Activated CD8-positive, alpha-beta memory T cell treated with anti-CD3 and anti-CD28 coated beads, Interleukin-2, amount 10 ng/mL, durations not matched to agents 7 days and 5 days (primary cell): ENCODE measurements at places on chromosomes 5 and 9.
A peak's percentile ranks its signal among the peaks of the same experiment; 100 is the strongest.

DNA sequence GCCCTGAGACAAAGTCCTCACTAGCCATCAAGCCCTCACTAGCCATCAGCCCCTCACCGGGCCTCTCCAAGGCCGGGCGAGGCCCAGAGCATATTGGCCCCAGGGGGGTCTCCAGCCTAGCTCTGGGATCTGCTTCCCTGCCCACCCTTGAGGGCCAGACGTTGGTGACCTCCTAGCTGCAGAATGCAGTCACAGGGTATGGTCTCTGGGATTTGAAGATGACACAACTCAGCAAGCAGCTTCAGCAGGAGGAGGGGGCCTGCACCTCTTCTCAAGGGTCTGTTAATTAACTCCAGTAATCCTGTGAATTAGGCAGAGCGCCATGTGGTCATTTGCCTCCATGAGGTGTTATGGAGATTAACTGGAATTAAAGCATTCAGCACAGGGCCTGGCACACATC lies 116.9 kb upstream of the SPOCK1 start:
- no peak for DNase-seq

GRCh38 chr9:7094052-7094451 lies 336.3 kb downstream of the KDM4C start:
- no peak for DNase-seq

DNA sequence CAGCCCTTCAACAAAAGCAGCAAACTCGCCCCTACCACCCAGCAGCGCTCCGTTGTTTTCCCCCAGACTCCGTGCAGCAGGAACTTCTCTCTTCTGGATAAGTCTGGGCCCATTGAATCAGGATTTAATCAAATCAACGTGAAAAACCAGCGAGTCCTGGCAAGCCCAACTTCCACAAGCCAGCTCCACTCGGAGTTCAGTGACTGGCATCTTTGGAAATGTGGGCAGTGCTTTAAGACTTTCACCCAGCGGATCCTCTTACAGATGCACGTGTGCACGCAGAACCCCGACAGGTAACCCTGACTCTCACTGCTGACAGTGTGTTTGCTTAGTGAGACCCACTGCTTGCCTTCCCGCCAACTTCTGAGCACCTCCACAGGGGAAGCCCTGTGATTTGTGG lies 81.8 kb downstream of the PRDM6 start:
- no peak for DNase-seq

GRCh38 chr5:168947212-168947868 lies 353.6 kb downstream of the SLIT3 start:
- DNase-seq: peak; percentile 46

GRCh38 chr9:98226516-98226915 lies 28.9 kb downstream of the TBC1D2 start:
- no peak for DNase-seq

DNA sequence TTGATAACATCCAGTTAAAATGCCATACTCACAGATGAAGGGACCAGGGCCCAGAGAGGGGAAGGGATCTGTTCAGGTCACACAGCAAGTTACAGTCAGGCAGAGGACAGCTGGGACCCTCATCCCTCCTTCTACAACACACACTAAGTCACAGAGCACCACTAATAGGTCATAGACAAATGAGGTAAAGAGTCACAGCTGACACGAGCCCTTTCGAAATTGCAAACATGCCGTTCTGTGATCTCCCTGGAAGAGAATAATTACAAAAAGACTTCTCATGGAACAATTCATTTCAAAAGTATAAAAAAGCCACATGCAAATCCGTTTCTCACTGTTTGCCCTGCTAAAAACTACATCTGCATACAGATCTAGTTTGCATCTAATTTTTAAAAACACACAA lies 15.5 kb downstream of the IGFBPL1 start:
- no peak for DNase-seq

- no peak for DNase-seq
Observed at GRCh38 chr9:98218562-98219363, 26.3 kb upstream of the CORO2A start.

DNA sequence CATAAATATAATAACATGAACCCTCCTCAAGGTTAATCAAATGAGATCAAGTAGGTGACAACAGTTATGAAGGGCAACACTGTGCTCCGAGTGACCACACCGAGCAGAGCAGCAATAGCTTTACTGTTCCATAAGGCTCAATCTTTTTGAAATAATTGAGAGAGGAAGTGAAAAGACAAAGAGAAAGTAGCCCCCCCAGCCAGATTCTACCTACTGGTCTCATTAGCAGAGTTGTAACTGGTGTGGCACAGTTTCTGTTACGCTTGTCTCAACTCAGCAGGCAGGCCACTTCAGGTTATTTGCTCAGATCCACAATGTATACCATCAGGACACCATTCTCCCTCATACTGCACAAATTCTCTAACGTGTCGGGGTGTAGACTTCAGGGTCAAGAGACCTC lies 14.0 kb downstream of the PRUNE2 start:
- no peak for DNase-seq

- DNase-seq: no peak
Observed at GRCh38 chr9:136584934-136585333, 39.1 kb upstream of the NOTCH1 start.

- DNase-seq: no peak
Observed at GRCh38 chr5:116747881-116748280, 173.3 kb upstream of the SEMA6A start.

DNA sequence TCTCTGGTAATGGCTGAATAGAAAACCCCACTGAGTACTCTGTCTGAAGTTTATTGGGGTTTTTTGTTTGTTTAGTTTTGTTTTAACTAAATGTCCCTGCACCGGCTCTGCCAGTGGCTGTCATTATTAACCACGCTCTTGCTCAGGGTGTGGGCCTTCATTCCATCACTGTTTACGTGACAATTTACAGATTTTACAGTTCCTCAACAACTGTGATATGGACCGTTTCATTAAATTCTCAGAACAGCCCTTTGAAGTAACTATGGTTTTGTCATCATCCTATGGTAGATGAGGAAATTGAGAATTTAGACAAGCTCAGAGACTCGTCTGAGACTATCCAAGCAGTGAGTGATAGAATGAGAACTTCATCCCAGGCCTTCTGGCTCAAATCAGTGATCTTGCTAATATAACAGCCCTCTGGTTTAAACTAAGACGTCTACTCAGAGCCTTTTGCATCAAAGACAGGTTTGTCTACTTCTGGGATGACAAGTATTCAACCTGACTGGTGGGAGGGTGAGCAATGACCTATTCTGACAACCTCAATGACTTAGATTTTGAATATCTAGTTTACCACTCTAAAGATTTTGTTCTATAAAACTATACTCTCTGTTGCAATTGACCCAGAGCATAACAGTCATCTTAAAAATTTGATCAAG lies 77.3 kb upstream of the MAP3K1 start:
- no peak for DNase-seq

DNA sequence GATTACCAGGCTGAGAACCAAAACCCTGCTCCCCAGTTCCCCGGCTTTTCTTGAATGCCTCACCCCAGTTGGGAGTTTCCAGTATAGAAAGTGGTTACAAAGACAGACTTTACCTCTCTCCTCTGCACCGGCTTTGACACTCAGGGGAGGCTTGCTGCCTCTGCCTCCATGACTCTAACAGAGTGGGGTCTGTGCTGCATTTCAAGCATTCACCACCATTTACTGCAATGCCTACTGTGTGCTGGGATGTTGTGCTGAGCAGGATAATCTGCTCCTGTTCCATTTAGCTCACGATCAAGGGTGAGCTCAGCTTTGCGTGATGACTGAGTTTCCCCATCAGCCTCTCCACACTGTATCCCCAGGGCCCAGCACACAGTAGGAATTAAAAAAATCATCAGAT lies 39.9 kb upstream of the AKNA start:
- no peak for DNase-seq

DNA sequence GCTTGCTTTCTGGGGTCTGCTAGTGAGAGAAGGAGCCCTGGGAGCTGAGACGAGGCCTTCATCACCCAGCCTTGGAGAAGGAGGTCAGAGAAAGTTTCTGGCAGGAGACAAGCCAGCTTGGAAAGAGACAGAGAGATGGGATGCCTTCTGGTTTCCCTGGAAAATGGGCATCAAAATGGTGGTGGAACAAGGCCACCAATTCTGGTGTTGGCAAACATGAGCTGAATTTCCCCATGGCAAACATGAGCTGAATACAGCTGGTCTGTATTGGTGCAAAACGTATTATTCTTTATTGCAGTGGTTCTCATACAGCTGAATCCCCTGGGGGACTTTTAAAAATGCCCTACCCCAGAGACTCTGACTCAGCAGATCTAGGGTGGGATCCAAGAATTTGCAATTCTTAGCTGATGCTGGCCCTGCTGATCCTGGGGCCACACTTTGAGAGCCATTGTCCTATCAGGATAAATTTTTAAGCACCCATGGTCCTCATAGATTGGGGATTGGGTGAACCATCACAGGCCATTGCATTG lies 39.1 kb upstream of the S1PR3 start:
- peak; percentile 21 for DNase-seq

GRCh38 chr5:151696470-151697061 lies 9.9 kb upstream of the SPARC start:
- DNase-seq: no peak

DNA sequence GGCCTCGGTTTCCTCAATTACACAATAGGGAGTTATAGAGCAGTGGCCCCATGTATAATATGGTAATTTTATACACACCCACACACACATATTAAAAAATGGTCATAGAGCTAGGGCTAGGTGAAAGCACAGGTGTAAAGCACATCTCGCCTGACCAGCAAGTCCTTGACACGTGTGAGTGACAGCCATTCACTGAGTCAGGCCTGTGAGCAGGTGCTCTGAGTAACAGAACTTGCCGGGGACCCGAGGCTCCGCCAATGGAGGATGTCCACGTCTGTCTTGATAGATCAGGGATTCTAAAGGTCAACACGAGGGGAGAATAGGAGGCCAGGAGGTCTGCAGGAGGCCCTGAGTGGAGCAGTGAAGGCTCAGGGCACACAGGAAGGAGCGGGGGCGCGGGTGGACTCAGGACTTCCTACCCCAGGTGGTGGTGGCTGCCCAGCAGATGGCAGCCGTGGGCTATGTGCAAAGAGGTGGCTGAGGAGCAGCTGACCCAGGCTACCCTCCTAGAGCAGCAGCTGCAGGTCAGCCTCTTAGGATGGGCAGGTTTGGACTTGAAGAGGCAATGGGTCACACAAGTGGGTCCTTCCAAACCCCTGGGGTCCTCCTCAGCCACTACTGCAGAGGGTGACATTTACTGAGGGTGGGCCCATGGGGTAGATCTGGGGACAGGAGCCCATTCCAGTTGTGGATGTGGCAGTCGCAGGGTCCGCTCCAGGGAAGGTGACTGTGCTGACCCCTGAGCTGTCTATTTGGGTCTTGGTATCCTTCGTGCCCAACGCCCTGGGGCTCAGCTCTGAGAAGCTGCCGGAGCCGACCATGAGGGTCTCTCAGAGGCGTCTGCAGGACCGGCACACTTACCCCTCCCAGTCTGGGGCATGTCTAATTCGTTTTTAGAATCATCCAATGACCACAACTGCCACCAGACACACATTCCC lies 45.9 kb downstream of the PRRT1B start:
- DNase-seq: peak; percentile 85

- DNase-seq: no peak
Observed at GRCh38 chr9:18159254-18159653, 314.7 kb upstream of the ADAMTSL1 start.

DNA sequence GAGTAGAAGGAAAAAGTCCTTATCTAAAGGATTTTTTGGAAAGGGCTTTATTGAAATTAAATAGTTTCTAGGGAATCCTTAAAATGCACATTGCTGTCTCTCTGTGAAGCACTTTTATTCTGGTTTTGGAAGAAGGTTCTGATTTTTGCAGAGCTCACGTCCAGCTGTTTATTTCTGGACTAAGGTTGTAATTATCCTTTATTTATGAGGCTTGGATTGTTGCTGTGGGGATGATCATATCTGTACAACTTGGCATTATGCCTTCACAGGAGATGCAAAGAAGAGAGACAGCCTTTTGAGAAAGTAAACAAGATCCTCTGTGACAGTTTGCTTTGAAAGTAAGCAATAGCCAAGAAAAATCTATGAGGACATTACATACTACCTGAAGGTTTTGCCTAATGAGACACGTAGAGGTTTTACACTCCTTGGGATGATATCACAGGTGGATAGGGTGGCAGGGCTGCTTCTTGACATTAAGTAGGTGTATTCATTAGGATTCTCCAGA lies 14.6 kb downstream of the SMARCA2 start:
- DNase-seq: no peak

DNA sequence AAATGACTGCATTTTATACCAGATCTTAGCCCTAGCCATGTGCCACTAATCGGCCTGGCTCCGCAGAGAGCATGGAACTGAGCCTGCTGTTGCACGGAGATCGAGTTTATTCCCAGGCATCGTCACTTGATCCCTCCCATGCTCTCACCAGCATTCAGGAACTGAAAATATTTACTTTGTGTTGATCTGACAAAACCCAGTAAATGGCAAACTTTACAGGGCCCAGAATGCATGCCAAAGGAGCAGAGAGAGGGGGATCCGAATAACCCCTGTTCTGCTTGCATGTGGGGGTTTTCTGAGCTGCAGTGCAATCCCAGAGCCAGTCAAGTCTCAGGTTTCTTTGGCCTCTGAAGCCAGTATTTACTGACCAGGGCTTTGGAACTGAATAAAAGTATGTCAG lies 87.3 kb downstream of the GAS1 start:
- no peak for DNase-seq

- no peak for DNase-seq
Observed at GRCh38 chr9:27404661-27405060, 107.7 kb upstream of the EQTN start.

GRCh38 chr9:6877671-6878161 lies 119.9 kb downstream of the KDM4C start:
- DNase-seq: no peak

DNA sequence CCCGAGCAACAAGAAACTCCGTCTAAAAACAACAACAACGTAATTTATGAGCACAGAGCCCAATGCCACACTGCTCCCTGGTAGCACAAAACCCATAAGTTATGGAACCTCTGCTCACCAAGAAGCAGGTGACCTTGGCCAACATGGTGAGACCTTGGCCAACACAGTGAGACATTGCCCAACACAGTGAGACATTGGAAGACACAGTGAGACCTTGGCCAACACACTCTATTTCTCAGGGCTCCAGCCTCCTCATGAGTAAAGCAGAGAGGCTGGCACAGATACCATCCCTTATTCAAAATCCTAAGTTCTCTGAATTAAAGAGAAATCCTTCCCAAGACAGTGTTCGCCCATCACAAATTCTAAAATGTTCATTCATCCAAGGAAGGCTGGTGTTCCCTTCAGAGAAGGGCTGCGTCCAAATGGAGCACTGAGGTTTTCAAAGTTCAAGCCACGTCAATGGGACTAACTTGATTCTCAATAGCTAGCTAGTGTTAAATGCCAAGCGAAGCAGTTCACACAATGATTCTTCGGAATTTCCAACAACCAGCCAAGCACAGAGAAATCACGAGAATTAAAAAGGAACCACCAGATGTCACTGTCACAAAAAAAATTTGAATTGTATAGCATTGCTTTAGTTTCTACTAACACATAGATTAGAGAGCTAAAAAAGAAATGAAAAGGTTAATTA lies 29.5 kb downstream of the TTC39B start:
- no peak for DNase-seq

GRCh38 chr5:181224390-181225229 lies 1.5 kb downstream of the TRIM41 start:
- DNase-seq: peak; percentile 73

GRCh38 chr9:93582115-93582514 lies 5.7 kb downstream of the PHF2 start:
- DNase-seq: peak; percentile 34
